Fibroblast of mammary gland (primary cell): ENCODE measurements at places on chromosomes 6 and 20.

GRCh38 chr20:14915356-14915755, 577.9 kb upstream of the FLRT3 start:
- no peak for DNase-seq

DNA sequence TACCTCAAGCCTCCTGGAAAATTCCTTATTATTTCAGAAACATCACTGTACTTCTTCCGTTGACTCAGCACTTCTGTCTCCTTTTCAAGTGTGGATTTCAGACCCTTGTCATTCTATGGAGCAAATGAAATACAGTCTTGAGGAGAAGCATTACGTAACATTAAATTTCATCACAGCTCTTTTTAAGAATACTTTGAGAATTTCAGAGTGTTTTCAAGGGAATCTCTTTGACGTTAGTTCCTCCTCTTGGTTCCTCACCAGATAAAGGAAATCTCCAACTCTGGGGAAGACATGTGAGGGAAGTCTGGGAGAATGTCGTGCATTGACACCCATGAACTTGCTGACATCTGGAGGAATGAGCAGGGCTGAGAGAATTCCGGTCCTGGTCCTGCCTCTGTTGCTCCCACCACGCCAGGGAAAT, 32.3 kb downstream of the UST start:
- DNase-seq, result peak; percentile 71

GRCh38 chr20:38111366-38112232, 53.5 kb downstream of the TGM2 start:
- no peak for DNase-seq

DNA sequence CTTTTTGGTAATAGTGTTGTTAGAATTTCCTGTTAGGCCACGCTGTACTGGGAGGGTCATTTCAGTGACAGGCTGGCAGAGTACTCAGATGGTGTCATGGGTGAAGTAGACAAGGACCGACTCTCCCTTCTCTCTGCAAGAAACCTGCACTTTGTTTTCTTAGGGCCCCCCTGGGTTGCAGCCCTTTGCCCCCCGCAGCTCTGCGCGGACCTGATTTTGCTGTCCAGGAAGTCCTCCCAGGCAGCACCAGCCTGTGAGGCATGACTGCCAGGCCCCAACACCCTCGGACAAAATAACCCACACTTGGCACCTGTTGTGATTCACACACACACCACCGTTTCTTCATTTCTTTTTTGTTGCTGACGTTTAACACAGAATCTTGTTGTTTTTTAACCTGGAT, 21.8 kb upstream of the CLDN20 start:
- DNase-seq, result no peak

DNA sequence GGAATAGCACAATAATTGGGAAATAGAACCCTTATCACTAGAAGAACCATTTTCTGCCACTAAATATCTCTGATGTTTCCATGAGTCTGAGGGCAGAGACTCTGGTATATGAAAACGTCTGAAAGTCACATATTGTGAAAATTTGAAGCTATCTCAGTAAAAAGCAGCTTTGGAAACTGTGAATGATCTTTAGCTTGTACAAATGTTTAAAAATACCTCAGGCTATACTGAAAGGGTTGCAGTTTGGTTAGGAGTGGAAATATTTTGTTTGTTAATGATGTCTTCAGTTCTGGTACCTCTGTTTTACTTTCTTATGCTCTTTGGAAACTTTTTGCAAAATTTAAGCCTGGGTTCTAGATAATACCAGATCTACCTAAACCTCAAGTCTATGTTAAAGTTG, 135.0 kb downstream of the SLC16A10 start:
- no peak for DNase-seq

DNA sequence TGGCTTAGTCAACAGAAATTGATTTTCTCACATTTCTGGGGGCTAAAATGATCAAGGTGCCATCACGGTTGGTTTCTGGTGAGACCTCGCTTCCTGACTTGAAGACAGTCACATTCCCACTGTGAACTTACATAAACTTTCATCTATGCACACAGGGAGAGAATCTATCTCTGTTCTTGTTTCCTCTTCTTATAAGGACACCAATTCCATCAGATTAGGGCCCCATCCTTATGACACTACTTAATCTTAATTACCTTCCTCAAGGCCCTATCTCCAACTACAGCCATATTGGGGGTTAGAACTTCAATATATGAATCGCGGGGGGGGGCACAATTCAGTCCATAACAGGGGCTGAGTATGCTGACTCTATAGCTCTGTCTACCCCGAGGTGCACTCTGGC, 10.6 kb upstream of the SCGN start:
- DNase-seq, result no peak

DNA sequence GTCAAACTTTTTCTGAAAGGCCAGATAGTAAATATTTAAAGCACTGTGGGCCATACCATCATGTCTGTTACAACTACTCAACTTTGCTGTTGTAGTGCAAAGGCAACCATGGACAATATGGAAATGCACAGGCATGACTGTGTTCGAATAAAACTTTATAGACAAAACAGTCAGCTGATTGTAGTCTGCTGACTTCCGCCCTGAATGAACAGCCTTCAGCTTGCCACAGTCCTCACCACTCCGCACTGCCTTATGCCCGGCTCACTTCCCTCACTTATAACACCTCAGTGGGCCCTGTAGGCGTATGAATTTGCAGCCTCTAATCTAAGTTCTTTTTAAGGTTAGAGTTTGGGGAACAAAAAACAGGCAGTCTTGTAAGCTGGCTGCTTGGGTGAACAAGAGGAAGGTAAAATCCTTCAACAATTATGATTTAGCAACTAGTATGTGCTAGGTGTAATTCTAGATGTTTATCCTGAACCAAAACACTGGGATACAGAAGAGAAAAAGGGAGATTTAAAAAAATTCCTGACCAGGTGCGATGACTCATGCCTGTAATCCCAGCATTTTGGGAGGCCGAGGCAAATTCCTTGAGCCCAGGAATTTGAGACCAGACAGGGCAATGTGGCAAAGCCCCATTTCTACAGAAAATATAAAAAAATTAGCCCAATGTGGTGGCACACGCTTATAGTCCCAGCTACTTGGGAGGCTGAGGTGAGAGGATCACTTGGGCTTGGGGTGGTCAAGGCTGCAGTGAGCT, 6.8 kb upstream of the SLC2A10 start:
- no peak for DNase-seq

DNA sequence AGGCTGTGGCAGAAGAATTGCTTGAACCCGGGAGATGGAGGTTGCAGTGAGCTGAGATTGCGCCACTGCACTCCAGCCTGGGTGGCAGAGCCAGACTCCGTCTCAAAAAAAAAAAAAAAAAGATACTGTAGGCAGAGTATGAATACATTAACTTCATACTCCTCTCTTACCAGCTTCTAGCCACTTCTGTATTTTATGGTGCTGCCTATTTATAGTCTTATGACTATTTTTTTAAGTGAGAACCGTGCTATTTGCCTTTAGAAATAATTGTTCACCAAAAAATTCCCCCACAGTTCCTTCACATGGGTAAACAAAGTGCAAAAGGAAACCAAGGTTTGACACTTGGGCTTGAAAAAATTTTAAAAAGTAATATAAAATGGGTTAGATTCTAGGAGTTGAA, 1.5 kb upstream of the SNRNP48 start:
- DNase-seq, result no peak

GRCh38 chr6:110625883-110626282, 149.5 kb upstream of the SLC22A16 start:
- DNase-seq, result peak; percentile 53

- DNase-seq, result no peak
Measured at GRCh38 chr6:24026050-24026449, 100.0 kb upstream of the NRSN1 start.

GRCh38 chr6:63272397-63272796, 47.4 kb downstream of the LGSN start:
- peak; percentile 49 for DNase-seq

DNA sequence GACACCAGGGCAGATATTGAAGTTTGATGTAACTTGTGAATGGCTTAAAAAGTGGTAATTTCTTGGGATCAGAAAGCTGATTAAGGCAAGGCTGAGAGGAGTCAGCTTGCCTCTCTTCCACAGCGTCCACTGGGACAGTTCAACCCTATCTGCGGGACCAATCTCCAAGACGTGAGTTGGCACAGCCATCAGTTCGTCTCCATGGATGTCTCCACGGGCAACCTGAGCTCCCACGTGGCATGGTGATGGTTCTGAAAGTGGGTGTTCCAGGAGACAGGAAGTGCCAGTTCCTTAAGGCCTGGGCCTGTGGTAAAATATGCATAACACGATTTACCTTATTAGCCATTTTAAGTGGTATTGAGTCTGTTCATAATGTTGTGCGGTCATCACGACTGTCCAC, 67.9 kb upstream of the BHLHE23 start:
- DNase-seq, result no peak

GRCh38 chr6:122810189-122810588, 21.1 kb downstream of the SMPDL3A start:
- no peak for DNase-seq

DNA sequence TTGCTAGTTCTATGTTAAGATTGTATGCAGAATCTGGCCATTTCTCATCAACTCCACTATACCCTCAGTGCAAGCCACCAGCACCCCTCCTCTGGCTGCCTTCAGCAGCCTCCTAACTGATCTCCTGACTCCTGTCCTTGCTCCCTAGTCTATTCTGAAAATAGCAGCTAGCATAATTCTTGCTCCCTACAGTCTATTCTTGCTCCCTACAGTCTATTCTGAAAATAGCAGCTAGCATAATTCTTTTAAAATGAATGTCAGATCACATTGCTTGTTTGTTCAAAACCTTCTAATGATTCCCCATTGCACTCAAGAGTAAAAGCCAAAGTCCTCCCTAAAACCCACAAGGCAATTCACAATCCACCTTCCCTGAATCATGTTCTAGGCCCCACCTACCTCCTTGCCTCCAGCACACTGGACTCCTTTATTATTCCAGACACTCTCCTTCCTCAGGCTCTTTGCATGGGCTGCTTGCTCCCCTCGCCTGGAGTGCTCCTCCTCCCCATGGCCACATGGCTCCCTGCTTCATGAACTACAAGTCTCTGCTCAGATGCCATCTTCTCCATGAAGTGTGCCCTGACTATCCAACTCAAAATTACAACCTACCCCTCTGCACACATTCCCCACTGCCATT, 164.2 kb upstream of the TNFAIP3 start:
- no peak for DNase-seq

GRCh38 chr6:87504441-87504840, 31.7 kb downstream of the SLC35A1 start:
- peak; percentile 7 for DNase-seq

DNA sequence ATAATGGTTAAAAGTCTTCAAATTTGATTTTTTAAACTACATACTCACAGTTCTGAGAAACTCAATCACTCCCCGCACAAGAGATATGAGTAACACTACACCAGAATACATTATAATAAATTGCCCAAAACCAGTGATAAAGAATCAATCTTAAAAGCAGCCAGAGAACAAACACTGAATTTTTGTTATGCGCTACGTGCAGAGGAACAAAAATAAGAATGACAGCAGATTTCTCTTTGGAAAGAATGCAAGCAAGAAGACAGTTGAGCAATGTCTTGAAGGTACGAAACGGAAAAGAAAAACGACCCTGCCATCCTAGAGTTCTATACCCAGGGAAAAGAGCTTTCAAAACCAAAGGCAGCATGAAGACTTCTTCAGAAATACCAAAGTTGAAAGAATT, 216.7 kb downstream of the TTLL2 start:
- DNase-seq, result no peak

DNA sequence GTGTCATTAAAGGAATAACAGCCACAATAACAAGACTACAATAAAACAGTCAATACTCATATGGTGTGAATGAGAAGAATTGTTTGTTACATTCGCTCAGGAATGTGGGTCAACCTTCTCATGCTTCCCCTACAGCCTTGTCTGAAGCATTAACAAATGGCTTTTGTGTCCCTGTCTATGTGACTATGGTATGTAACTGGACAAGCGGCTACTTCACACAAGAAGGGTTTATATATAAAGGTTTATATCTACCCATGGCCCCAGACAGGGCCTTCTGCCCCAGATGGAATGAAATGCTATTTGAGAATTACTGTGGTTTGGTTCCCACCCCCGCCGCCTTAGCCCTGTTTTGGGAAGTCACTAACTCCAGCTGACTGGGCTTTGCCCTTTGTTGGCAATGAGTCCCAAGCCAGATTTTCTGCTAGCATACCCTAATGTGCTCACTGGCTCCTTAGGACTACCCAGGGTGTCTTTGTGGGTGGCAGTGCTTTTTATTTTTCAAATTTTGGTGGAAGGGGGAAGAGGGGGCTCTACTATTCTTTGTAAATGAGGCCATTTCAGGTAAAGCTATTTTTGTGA, 39.4 kb downstream of the TFAP2A start:
- DNase-seq, result no peak

DNA sequence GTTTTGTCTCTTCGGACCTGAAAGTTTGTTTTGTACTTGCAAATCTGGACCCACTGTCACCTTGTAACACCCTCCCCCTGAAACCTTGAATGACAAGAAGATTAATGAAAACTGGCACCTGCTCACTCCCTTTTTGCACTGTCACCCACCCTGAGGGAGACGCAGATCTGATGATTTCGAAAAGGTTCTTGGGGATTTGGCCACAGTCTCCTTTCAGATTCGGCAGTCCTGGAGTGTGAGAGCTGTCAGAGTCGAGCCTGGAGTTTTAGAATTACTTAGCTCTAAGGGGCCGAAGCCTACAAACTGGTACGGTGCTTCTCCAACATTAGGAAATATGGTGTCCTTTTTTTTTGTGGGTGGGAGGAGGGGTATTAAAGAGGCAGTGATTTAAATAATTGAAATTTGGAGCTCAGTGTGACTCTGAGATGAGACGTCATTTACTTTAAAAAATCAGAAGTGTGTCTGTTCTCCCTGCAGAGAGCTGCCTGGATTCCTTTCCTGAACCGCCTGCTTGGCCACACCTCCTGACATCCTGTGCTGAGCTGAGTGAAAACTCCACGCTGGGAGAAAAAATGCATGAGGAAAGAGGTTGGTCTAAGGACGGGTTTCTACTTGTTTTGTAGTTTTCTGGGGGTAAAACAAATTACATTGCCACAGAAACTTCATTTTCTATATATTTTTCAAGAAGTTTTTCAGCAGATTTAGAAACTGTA, 447.0 kb upstream of the CDH4 start:
- DNase-seq, result no peak

- no peak for DNase-seq
Measured at GRCh38 chr20:21391972-21392352, 5.4 kb downstream of the NKX2-4 start.

- DNase-seq, result peak; percentile 74
Measured at GRCh38 chr6:111757342-111757741, 115.9 kb downstream of the FYN start.

GRCh38 chr6:165653196-165653595, 9.8 kb downstream of the PDE10A start:
- no peak for DNase-seq

DNA sequence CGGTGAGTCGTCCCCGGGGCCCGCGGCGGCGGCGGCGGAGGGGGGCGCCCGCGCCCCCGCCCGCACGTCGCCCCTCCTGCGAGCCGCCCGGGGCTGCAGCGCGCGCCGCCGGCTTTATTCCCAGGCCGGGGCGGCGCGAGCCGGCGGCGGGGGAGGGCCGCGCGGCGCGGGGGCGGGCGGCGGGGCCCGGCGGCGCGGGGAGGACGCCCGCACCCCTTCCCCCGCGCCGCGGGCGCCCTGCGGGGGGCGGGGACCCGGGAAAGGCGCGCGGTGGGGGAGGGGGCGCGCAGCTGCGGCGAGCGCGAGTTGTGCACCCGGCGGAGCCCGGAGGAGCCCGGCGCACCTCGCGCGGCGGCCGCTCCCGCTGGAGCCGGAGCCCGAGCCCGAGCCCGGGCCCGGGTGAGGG, 646 bp downstream of the HMGA1 start:
- no peak for DNase-seq

- peak; percentile 98 for DNase-seq
Measured at GRCh38 chr20:39775110-39775509, 813.0 kb downstream of the DHX35 start.

GRCh38 chr20:52595518-52595917, 376.6 kb upstream of the TSHZ2 start:
- no peak for DNase-seq
